ENCODE measurements at places on chromosomes 12 and 14. TPM values are rescaled to one million over a fixed set of nuclear protein-coding genes. Genes with fewer than 3 reads are reported as not detected.
A peak's percentile ranks its signal among the peaks of the same experiment; 100 is the strongest.

DNA sequence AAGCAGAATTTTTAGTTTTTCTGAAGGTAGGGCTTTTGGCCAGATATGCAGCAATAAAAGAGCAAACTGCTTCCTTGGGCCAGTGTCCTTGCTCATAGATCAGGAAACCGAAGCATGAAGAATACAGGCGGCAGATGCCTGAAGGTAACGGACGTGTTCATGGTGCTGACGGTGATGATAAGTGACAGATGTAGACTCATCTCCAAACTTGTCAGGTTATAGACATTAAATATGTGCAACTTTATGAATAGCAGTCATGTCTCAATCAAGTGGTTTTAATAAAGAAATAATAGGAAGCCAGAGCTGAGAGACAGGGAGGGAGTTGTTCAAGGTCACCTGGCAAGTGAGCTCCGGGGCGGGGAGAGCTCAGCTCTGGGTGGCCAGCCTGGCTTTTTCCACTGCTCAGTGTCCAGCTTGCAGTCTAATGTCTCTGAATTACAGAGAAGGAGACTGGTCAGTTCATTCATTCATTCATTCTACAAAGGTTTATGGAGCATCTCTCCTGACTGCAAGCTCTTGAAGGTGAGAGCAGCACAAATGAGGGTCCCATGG, 1.0 kb downstream of the SERPINA5 start:
- no peak for DNase-seq

- no peak for DNase-seq
These were observed 68.5 kb downstream of the SPPL3 start for GRCh38 chr12:120835657-120836056.

DNA sequence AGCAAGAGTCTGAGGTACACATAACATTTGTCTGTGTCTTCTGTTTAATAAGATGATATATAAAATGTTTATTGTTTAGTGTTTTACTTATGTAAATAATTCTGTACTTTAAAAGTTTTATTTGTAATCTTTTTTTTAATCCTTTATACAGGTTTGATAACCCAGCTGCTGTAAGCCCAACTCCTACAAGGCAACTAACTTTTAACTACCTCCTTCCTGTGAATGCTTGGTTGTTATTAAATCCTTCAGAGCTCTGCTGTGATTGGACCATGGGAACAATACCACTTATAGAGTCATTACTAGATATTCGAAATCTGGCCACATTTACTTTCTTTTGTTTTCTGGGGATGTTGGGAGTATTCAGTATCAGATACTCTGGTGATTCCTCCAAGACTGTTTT, 24.1 kb downstream of the TMTC3 start:
- DNase-seq = no peak

DNA sequence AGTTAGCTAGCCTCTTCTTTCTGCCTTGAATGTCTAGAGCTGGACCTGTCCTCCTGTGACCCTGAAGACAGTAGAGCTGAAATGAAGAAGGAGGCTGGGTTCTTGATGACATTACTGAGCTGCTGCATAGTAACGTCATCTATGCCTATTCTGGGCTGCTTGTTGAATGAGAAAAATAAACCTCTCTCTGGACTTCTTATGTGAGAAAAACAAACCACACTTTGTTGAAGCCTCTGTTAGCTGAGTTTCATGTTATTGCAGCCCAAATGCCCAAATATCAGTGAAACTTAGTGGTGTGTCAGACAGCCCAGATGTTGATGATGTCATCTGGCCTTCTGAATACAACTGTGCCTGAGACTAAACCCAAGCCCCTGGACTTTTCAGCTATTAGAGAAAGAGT, 67.0 kb upstream of the MAX start:
- no peak for DNase-seq

GRCh38 chr14:96445844-96446710, 54.1 kb downstream of the AK7 start:
- no peak for DNase-seq

TAS2R14 gene
- 0.90 TPM for total RNA-seq

BATF gene
- not detected for total RNA-seq

DNA sequence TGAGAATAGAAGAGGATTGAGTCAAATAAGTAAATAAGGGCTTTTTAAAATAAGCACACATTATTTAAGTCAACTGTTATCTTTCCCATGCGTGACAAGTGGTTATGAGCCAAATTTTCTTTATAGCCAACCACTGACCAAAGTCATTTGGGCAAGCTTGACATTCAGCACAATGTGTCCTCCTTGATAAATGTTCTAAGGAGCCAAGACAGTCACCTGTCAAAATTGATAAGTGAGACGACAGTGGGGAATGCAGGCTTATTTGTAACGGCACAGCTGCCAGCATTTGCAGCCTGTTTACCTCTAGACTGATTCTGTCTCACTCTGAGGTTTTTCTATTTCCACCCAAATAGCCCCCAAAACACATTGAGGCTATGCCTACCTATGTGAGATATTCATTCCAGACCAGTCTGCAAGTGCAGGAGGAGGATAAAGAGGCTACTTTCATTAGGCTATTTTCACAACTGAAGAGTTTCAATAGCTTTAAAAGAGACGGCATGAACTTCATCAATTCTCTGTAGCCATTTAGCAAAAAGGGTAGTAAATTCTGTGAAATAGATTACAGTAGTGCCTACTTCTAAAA, 339.5 kb downstream of the PDZRN4 start:
- no peak for DNase-seq

DNA sequence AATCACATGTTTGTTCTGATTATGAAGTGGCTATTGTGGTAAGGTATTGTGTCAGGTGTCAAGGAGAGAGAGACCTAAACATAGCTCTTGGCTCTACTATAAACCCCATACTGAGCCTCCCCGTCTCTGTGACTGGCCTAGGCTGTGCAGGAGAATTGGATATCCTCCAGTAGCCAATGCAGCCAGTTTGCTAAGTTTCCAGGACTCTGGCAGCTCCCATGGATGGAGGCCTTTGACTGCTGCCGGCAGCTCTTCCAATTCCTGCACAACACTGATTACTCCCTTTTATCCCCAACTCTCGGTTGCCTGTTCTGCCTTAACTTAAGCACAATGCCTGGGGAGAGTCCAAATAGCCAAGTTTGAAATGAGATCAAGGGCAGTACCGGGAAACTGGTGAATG, 59.3 kb downstream of the ABCC9 start:
- DNase-seq = peak; percentile 20

DNA sequence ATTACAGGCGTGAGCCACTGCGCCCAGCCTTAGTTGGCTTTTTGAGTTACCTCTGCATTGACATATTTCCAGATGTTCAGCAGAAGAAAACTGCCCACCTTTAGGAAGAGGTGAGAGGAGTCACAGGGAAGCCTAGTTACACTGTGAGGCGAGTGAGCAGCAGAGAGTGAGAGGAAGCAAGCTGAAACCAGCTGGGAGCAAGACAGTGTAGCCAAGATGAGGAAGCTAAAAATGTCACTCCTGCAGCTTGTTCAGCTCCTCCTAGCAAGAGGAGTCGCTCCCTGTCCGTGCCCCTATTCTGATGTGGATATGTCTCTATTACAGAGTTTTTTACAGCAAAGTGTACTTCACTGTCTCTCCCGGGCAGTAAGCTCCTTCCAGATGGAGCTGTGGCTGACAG, 127.6 kb downstream of the GXYLT1 start:
- no peak for DNase-seq

DNA sequence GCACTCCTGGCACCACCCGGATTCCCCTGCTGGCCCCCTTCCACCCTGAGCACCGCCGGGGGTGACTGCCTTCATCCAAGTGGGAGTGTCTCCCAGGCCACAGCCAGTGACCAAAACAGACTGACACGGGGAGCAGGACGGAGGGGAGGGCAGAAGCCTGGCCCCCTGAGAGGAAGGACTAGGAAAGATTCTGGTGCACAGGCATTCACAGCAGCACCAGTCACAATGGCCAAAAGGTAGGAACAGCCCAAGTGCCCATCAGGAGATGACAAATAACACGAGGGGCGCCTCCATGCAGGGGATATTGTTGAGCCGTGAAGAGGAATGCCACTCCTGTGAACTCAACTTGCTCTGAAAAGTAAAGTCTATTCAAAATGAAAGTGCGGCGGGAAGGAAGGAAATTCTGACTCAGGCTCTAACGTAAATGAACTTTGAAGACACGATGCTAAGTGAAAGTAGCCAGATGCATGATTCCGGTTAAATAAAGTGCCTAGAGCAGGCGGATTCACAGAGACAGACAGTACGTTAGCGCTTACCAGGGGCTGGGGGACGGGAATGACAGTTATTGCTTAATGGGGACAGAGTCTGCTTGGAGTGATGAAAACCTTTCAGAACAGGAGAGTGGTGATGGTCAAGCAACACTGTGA, 146.1 kb upstream of the NCOR2 start:
- no peak for DNase-seq

IL26 gene
- not detected for total RNA-seq

- DNase-seq = no peak
These were observed 20.5 kb downstream of the KRT7 start for GRCh38 chr12:52253391-52254179.

- DNase-seq = peak; percentile 72
These were observed at the start of gene ARL6IP4 for GRCh38 chr12:122980183-122981035. Gene ARL6IP4, plus strand, starts transcription at chr12:122980681. Its CDS starts 459 bp downstream, at chr12:122981140.

DNA sequence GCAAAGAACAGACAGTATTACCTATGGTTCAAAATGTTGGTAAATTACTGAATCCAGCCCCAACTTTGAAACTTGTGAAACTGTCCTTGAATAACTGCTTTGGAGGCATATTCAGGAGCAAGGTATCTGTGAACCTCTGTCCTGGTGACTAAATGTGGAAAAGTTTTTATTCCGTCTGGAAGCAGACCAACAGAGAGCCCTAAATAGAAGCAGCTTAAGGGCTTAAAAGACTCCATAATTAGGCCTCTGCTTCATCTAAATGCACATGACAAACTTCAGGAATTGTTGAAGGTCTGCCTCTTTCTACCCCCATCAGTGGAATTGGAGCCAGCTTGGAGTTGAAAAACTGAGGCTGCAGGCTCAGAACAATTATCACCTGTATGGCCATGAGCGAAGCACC, 276.5 kb downstream of the KCNH5 start:
- no peak for DNase-seq

ZNF891 gene
- total RNA-seq = 1.1 TPM

GRCh38 chr14:96503306-96503679, 1.1 kb downstream of the PAPOLA start:
- no peak for DNase-seq

DDN gene
- total RNA-seq = 0.49 TPM

All from heart right ventricle (tissue), 16 donors.